ENCODE measurements at places on chromosomes 13 and 19.

- H3K4me1 ChIP-seq = no peaks in the 10 kb centered on the region
- no peak for DNase-seq
- H3K27me3 ChIP-seq = no peaks in the 10 kb centered on the region
- H3K27ac ChIP-seq = no peak overlapping the region
- H3K36me3 ChIP-seq = no peaks in the 10 kb centered on the region
- no peak overlapping the region for H3K4me3 ChIP-seq
Observed at GRCh38 chr13:68390987-68391386, 1160.9 kb upstream of the PCDH9 start.

- peaks cover 5% of the 10 kb centered on the region for H3K4me1 ChIP-seq
- DNase-seq = no peak
Observed at GRCh38 chr19:17326595-17326966, 8.1 kb downstream of the ANO8 start.

GRCh38 chr13:91313103-91313502, 34.4 kb upstream of the MIR17HG start:
- H3K27ac ChIP-seq = no peak overlapping the region
- no peaks in the 10 kb centered on the region for H3K4me1 ChIP-seq
- DNase-seq = peak; percentile 22
- H3K36me3 ChIP-seq = no peaks in the 10 kb centered on the region

GRCh38 chr13:40983725-40984667, 35.1 kb downstream of the ELF1 start:
- H3K27me3 ChIP-seq = no peaks in the 10 kb centered on the region
- DNase-seq = no peak
- peaks cover 25% of the 10 kb centered on the region for H3K36me3 ChIP-seq
- peak overlapping the region; percentile 93 for H3K27ac ChIP-seq

DNA sequence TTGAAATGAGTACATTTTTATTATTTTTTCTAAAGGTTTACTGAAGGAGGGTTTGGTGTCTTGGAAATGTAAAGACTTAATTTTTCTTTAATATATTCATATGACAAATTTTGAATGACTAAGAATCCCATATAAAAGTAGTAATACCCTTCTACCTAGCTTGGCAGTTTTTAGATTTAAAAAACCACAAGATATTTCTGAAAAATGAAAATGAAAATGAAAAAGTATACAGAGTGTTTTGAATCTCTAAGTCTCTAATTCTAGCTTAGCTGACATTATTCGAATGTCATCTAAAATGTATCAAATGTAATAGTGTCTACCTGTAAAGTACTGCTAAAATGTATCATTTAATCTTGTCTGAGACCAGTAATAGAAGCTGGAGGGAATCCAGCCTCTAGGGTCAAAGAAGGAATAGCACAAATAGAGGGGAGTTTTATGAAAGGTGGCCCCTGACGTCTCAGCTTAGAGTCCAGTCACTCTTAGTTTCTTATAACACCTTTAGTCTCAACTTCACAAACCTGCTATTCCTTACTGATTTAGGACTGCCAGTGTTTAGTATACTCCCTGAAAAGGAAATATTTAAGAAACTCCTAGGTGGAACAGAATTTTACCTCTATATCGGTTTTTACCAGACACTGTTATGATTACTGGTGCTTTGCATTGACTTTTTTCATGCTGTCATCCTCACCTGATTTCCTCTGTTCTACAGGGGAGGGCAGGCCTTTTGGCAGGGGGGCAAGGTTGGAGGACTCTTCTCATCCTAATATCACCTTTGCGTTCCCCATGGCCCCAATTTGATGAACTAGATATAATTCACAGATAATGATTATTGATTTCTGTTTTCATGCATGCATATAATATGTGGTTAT, 16.2 kb upstream of the MIR17HG start:
- H3K27ac ChIP-seq = no peak overlapping the region
- DNase-seq = no peak
- H3K27me3 ChIP-seq = no peaks in the 10 kb centered on the region
- peaks cover 3% of the 10 kb centered on the region for H3K4me1 ChIP-seq

DNA sequence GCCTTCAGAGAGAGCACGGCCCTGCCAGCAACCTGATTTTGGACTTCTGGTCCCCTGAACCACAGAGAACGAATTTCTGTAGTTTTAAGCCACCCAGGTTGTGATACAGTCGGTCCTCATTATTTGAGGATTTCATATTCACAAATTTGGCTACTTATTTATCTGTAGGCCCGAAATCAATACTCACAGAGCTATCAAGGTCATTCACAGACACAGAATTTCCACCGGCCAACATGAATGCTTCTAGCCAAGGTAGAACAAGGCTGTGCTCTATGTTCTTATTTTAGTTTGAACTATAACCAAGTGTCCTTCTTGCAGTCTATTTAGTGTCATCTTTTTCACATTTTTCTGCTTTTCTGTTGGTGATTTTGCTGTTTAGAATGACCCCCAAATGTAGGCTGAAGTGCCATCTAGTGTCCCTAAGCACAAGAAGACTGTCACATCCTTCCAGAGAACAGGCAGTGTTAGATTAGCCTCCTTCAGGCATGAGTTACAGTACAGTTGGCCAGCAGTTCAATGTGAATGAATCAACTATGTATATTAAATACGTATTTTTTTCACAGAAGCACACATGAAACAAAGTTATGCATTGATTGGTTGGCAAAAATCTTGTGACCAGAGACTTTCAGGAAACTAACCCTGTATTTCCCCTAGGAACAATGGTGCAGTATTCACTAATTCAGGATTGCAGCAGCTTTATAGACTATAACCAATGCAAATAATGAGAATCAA, 63.5 kb downstream of the C13orf42 start:
- H3K27ac ChIP-seq = no peak overlapping the region
- peaks cover 27% of the 10 kb centered on the region for H3K27me3 ChIP-seq
- peaks cover 2% of the 10 kb centered on the region for H3K36me3 ChIP-seq
- DNase-seq = no peak

DNA sequence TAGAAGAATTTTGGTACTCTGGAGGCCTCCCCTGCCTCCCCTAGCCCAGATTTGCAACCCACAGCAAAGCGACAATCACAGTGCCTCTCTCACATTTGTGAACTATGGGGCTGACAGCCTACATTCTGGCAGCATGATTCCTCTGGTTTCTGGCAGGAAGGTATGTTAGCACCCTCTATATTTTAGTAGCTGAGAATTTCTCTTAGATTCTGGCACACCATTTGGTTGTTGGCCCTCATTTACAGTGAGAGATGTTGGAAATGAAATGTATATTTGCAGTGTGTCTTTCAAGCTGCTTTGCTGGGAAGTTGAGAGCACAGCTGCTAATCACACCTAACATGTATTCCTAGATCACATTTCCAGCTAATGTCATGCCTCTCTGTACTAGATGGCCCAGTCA, 735.0 kb downstream of the FGF9 start:
- DNase-seq = no peak
- H3K27me3 ChIP-seq = no peaks in the 10 kb centered on the region
- no peak overlapping the region for H3K27ac ChIP-seq
- H3K36me3 ChIP-seq = no peaks in the 10 kb centered on the region
- H3K4me3 ChIP-seq = no peak overlapping the region
- H3K4me1 ChIP-seq = no peaks in the 10 kb centered on the region

DNA sequence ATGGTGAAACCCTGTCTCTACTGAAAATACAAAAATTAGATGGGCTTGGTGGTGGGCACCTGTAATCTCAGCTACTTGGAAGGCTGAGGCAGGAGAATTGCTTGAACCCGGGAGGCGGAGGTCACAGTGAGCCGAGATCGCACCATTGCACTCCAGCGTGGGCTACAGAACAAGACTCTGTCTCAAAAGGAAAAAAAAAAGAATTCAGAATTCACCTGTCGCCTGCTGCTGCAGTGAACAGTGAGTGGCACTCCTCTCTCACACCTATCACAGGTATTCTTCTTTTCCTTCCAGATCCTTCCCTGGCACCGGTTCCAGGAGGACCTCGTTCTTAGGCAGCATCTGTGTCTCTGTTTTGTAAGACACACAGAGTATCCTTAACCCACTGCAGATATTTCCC, 5.8 kb upstream of the MVB12A start:
- H3K36me3 ChIP-seq = peaks cover 47% of the 10 kb centered on the region
- H3K27me3 ChIP-seq = no peaks in the 10 kb centered on the region
- no peak overlapping the region for H3K27ac ChIP-seq
- peaks cover 4% of the 10 kb centered on the region for H3K4me1 ChIP-seq
- no peak for DNase-seq
- H3K4me3 ChIP-seq = no peak overlapping the region

GRCh38 chr19:46466536-46467196, 4.7 kb downstream of the PNMA8A start:
- DNase-seq = no peak
- H3K27me3 ChIP-seq = peaks cover 83% of the 10 kb centered on the region
- no peak overlapping the region for H3K27ac ChIP-seq

DNA sequence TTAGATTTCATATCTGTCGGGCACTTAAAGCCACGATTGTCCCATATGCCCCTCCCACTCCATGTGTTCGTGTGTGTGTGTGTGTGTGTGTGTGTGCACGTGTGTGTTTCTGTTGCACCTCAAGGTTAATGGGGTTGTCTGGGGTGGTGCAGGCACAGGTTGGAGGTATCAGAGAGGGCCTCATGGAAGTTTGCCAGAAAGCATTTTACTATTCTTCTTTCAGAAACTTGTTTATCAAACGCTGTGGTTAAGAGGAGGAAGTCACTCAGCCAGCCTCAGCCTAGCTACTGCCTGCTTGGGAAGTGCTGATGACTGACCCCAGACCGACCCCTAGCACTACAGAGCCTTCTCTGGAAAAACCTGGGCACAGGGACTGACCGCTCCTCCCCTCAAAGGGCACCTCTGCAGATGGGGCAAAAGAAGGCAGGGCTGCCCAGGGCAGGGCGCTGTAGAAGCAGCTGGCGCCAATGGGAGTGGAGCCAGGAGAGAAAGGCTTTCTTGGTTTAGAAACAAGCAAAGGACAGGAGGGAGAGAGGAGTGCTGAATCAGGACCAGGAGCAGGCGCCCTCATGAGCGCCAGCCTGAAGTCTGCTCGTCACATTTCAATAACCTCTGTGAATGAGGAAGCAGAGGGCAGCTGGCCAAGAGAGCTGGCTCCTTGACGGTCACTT, 3.9 kb downstream of the SIAH3 start:
- peak overlapping the region; percentile 61 for H3K4me3 ChIP-seq
- peak overlapping the region; percentile 83 for H3K27ac ChIP-seq
- peaks cover 34% of the 10 kb centered on the region for H3K4me1 ChIP-seq
- H3K27me3 ChIP-seq = peaks cover 57% of the 10 kb centered on the region
- no peaks in the 10 kb centered on the region for H3K36me3 ChIP-seq
- peak; percentile 6 for DNase-seq

DNA sequence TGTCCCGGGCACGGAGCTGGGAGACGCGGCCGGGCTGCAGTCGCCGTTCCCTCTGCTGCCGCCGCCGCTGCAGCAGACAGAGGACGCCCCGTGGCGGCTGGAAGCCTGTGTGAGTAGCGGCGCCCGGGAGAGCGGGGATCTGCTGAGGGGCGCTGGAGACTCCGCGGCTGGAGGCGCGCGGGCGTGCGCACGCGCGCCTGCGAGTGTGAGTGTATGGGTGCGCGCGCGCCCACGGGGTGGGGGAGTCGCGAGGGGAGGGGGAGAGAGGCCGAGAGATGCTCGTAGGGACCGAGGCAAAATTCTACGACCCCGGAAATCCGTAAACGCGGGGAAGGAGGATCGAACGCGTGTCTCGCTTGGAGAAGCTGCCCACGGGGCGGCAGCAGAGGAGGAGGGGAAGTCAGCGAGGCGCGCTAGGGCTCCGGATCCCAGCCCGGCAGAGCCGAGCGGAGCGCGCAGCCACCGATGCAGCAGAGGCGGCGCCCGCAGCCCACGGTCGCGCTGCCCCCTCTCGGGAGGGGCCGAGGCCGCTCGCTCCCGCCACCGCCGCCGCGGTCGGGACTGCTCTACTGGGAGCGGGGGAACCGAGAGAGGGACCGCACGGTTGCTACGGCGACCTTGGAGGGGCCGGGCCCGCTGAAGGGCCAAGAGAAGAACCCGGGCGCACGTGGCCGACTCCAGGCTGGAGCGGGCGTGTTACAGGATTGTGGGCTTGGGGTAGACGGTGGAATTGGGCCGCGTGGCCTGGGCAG, at the start of gene ENOX1:
Gene ENOX1, minus strand, starts transcription at position 207 of the 752 bp plus-strand sequence.
- H3K4me1 ChIP-seq = peaks cover 4% of the 10 kb centered on the region
- H3K4me3 ChIP-seq = peak within 1 kb of the TSS; percentile 77
- peaks cover 47% of the 10 kb centered on the region for H3K27me3 ChIP-seq
- no peak within 1 kb of the TSS for H3K27ac ChIP-seq
- H3K36me3 ChIP-seq = no peaks in the 10 kb centered on the region

- DNase-seq = no peak
- peaks cover 11% of the 10 kb centered on the region for H3K4me1 ChIP-seq
- H3K27ac ChIP-seq = peak overlapping the region; percentile 22
- peak overlapping the region; percentile 95 for H3K4me3 ChIP-seq
- peaks cover 21% of the 10 kb centered on the region for H3K36me3 ChIP-seq
Observed at GRCh38 chr19:2425622-2426581, 1.5 kb downstream of the TIMM13 start.

DNA sequence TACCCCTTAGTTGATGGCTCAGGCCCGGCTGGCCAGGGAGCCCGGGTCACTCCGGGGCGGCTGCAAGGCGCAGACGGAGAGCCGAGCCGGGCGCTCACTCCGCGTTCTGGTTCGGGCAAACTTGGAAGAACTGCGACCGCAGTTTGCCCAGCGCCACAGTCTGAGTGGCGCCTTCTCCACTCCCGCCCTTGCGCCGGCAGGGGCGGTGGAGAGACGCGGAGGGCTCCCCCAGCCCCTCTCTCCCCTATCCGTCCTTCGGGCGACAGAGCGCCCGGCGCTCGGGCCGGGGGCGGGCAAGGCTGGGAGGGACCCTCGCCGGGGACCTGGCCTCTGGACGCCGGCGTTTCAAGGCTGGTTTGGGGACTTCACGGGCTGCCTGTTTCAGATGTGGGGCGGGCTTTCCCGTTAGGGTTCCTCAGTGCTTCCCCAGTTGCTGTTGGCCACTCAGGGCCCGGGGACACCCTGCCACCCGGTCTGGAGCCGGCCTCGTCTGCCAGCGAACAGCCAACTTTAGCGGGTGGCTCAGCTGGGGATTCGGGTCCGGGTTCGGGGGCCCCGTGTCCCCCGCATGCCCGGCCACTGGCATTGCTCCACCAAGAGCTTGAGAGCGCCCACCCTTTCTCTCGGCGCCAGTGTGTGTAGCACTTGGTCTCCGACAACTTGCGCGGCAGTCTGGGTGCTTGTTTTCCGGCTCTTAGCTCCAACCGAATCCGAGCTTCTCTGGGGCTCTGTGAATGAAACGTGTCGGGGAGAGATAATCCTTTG, 1.5 kb downstream of the GPC6 start:
- H3K4me1 ChIP-seq = no peaks in the 10 kb centered on the region
- H3K27ac ChIP-seq = no peak overlapping the region
- no peaks in the 10 kb centered on the region for H3K36me3 ChIP-seq
- DNase-seq = no peak
- no peak overlapping the region for H3K4me3 ChIP-seq

DNA sequence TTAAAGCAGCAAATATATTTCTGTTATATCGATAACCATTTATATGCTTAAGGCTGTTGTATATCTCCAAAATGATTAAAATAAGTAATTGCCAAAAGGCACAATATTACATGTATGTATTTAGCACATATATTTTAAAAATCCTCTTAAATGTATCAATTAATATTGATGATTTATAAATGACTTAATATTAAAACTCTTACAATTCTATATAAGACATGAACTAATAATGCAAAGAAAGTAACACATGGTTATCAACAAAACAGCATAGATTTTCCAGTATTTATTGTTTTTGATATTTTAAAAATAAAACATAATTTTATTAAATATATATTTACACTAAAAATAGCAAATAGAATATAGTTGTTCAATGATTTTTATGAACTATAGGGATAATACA, 32.4 kb downstream of the PCDH9 start:
- H3K4me3 ChIP-seq = no peak overlapping the region
- no peaks in the 10 kb centered on the region for H3K27me3 ChIP-seq
- H3K27ac ChIP-seq = no peak overlapping the region
- DNase-seq = no peak
- H3K36me3 ChIP-seq = no peaks in the 10 kb centered on the region
- H3K4me1 ChIP-seq = no peaks in the 10 kb centered on the region
